Stimulated activated CD8-positive, alpha-beta memory T cell treated with anti-CD3 and anti-CD28 coated beads, Interleukin-4, amount 100 ng/mL, for 4 hours (primary cell): ENCODE measurements at places on chromosomes 12 and 14.
A peak's percentile ranks its signal among the peaks of the same experiment; 100 is the strongest.

GRCh38 chr12:5310151-5310550 lies 121.8 kb upstream of the NTF3 start:
- no peak for DNase-seq

DNA sequence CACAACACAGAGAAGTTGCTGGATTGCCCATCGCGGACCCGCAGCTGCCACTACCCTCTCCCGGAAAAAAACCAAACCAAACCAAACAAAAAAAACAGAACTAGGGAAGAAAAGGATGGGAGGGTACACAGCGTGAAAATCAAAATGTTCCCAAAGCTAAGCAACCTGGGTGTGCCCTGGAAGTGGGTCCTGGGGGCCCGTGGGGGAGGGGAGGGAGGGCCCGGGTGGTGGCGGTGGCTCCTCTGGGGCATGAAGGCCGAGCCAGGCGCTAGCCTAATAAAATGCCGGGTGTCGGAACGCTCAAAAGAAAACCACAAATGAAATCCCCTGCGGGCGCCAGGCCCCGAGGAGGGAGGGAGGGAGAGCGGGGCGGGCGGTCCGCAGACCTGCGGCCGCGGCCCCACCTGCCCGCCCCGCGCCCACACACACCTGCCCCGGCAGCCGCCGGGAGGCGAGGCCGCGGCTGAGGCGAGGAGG lies 787 bp downstream of the HECTD4 start:
- peak; percentile 12 for DNase-seq

DNA sequence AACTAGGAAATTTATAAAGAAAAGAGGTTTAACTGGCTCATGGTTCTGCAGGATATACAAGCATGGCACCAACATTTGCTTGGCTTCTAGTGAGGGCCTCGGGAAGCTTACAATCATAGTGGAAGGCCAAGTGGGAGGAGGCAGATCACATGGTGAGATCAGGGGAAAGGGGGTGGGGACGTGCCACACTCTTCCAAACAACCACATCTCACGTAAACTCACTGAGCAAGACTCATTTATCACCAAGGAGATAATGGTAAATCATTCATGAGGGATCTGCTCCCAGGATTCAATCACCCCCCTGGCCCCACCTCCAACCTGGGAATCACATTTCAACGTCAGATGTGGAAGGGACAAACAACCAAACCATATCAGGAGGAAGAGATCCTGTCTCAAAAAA lies 35.8 kb downstream of the NUMB start:
- DNase-seq = no peak

- no peak for DNase-seq
Measured at GRCh38 chr14:95315579-95315978, 4.1 kb downstream of the CLMN start.

- DNase-seq = no peak
Measured at GRCh38 chr14:49962621-49963020, 69.7 kb downstream of the ARF6 start.

- no peak for DNase-seq
Measured at GRCh38 chr14:61262082-61262481, 19.1 kb downstream of the TMEM30B start.

- DNase-seq = no peak
Measured at GRCh38 chr12:90974286-90974685, 19.3 kb upstream of the CCER1 start.

GRCh38 chr14:33566082-33566481 lies 384.8 kb downstream of the EGLN3 start:
- DNase-seq = no peak

DNA sequence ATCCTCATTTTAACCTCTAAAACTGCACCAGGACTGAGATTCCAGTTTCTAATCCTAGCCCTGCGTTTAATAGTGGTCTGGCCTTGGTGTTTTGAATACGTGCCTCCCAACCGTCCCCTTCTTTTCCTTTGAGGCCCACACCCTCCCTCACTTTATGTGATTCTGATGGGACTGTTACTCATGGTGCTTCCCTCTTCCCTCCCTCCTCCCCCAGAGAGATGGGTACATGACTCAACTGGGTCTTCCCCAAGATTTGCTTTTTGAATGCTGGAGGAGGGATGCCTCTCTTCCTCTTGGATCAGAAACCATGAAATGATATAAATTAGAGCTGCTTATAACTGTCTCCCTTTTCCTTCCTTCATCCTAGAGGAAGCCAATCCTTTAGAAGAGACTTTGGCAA lies 8.2 kb upstream of the PPP2R5E start:
- no peak for DNase-seq

DNA sequence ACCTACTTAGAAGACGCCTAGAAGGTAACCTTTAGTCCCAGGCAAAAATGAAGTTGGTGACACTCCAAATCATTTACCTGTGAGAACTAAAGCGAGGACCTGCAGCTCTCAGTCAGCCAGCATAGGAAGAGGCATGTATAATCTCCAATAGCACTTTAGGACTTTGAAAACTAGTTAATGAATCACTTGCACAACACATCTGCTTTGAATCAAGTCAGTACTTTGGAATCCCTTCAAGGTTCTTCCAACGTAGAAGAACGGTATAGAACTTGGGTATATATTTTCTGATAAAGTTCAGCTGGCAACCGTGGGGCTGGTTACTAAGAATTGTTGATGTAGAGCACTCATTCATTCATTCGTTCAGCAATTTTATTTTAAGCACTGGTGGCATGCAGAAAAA lies 251.9 kb downstream of the TMEM132D start:
- DNase-seq = no peak

DNA sequence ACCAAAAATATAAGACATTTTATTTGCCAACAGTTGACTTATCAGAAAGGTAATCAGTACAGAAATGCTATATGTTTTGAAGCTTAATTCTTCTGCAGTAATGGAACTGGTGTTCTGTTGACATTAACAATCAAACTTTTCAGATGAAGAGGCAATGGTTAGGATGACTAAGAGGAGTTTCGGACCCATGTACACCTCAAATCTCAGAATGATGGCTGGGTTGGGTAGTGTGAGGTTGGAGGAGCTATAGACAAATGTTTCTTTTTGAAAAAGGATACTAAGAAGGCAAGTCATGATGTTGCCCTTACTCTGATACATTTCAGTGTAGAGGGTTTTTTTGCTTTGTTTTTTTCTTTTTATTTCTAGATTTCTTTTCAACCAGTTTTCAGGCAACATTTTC lies 66.9 kb downstream of the KNTC1 start:
- no peak for DNase-seq

- no peak for DNase-seq
Measured at GRCh38 chr12:70252832-70253231, 9.6 kb downstream of the CNOT2 start.

GRCh38 chr14:45057881-45058364 lies 26.0 kb upstream of the PRPF39 start:
- DNase-seq = no peak

DNA sequence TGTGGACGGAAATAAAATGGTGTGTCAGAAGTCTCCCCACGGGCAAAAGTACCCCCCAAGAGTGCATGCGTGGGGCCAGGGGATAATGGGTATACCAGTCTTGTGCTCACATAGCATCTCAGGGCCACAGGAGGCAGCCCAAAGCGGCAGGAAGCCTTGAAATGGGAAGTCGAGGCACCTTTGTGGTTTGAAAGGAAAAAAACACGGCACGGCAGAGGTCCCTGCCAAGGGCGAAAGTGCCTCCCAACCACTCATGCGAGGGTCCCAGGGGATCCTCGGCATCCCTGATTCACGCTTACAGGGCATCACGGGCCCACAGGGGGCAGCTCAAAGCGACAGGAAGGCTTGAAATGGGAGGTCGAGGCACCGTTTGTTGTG lies 583.2 kb downstream of the ALG10 start:
- no peak for DNase-seq

DNA sequence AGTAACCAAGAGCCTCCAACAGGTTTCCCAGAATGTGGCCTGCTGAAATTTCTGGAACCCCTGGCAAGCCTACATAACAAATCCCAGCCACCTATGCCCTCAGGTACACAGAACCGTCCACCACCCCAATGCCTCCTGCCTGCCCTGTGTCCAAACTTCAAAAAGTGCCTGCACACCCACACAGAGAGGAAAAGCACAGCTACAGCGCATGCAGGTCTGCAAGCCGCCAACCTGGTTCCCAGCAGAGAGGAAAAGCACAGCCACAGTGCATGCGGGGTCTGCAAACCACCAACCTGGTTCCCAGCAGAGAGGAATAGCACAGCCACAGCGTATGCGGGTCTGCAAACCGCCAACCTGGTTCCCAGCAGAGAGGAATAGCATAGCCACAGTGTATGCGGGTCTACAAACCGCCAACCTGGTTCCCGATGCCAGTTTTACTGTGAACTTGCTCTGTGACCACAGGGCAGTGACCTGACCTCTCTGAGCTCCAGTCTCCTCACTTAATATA lies 113.5 kb downstream of the SCARB1 start:
- DNase-seq = no peak

DNA sequence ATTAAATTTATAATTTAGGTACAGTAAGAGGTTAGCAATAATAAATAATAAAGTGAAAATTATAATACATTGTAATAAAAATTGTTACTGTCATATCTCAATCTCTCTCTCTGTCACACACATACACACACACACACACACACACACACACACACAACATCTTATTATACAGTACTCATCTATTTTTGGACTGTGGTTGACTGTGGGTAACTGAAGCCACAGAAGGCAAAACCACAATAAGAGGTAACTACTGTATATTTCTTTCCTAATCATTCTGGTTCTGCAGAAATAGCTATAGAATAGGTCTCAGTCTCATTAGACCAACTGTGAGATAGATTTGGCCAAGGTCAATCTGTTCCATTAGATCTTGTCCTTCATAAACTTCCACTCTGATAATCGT lies 33.1 kb upstream of the PTPRO start:
- DNase-seq = no peak
